Stimulated activated CD8-positive, alpha-beta memory T cell treated with anti-CD3 and anti-CD28 coated beads, Interleukin-4, amount 100 ng/mL, for 4 hours (primary cell): ENCODE measurements at places on chromosomes 1 and 21.

DNA sequence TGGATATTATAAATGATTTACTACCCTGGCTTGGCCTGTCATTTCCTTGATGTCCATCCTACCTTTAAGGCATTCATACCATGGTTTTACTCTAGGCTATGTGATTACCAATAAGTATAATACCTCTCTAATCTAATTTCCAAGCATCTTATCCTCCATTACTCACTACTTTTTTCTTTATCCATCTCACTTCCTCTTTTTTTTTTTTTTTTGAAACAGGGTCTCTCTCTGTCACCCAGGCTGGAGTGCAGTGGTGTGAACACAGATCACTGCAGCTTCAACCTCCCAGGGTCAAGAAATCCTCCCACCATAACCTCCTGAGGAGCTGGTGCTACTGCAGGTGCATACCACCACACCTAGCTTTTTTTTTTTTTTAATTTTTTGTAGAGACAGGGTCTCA, 39.9 kb downstream of the INKA2 start:
- DNase-seq, result no peak

- DNase-seq, result no peak
Measured at GRCh38 chr1:95098196-95098595, 19.0 kb upstream of the TLCD4 start.

DNA sequence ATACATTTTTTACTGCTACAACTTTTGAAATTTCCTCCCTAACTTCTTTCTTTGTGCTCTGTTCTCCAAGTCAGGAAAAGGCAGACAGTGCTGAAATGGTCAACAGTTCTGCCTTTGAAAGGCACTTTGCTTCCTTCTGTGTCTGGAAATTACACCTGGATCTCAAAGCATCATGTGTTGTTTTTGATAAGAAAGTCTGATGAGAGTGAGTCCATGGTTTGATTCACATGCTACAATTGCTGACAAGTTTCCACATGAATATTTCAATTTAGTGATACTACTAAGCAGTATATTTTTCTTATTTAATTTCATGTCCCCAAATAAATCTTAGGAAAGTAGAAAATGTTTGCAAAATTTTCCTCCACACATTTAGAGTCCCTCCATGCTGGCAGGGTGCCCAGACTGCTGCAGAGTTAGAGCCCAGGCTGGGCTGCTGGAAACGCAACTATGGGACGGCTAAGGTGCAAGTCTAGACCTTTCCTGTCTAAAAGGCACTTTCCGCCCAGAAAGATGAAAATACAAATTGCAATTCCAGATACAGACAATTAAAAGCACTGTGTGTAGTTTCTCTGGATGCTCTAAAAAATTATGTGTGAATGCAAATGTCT, 96.6 kb upstream of the RUNX1 start:
- DNase-seq, result no peak

- DNase-seq, result no peak
Measured at GRCh38 chr1:151006327-151007052, at the start of gene MINDY1. TSS of gene MINDY1 (minus strand) at chr1:151006902. CDS start at chr1:151002617, 4,285 bp downstream.

DNA sequence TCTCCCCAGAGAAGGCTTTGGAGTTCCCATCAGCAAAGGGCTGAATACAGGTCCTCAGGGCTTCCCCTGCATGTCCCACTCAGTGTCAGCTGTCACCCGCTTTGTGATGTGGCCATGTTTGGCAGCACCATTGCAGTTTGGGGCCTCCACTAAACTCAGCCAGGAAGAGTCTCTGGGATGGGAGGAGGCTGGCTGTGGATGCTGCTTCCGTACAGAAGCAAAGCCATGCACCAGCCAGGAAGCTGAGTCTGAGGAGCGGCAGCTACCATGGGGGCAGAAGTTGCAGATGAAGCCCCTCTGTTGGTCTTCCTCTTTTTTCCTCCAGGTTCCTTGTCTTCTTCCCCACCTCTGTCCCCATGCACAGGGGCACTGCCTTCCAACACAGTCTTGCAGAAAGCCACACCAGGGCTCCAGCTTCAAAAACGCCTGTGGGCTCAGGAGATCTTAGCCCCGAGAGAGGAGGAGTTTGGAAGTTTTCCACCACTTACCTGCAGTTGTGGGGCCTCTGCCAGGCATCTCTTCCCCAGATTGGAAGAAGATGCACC, 416.8 kb downstream of the NPHP4 start:
- DNase-seq, result no peak

GRCh38 chr1:87135329-87135712, 193.4 kb upstream of the LMO4 start:
- DNase-seq, result no peak

- no peak for DNase-seq
Measured at GRCh38 chr21:42833439-42833815, 45.9 kb downstream of the WDR4 start.

GRCh38 chr1:27527890-27528817, 38.2 kb upstream of the WASF2 start:
- DNase-seq, result no peak

- no peak for DNase-seq
Measured at GRCh38 chr1:93399781-93400180, 48.1 kb upstream of the FNBP1L start.

DNA sequence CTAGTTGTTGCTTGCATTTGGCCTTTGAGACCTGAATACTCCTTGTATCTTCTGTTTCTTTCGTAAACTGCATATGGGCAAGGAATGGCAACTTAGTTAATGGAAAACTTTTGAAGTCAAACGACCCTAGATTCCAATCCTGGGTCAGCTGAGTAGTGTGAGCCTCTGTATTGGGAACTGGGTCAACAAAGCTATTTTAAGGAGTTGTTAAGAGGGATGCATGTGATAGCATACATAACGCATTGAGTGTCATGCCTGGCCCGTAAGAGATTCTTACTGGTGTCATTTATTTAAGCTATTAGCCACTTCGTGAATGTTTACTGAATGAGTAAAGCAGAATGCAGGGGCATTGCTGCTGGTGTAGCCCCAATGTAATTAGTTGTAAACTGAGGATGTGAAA, 340.1 kb downstream of the PAPPA2 start:
- no peak for DNase-seq

GRCh38 chr1:232476538-232476950, 153.4 kb downstream of the SIPA1L2 start:
- DNase-seq, result no peak

DNA sequence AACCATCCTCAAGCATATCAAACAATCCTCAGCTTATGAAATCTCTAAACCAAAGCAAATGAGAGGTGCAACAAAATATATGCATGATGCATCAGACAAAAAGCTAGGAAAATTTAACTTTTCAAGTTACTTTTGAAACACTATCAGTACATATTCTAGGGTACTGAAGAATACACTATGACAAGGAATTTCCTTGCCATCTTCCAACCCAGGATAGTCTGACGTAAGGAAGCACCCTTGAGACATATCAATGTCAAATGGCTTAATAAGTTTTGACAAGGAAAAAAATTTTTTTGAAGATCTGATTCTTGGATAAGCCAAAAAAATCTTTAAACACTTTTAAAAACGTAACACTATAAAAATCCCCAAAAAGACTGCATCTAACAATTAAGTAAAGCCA, 64.9 kb downstream of the KIFAP3 start:
- DNase-seq, result no peak

- no peak for DNase-seq
Measured at GRCh38 chr1:101006553-101006952, 19.0 kb downstream of the DPH5 start.

GRCh38 chr1:218755128-218755527, 410.0 kb downstream of the TGFB2 start:
- DNase-seq, result no peak

DNA sequence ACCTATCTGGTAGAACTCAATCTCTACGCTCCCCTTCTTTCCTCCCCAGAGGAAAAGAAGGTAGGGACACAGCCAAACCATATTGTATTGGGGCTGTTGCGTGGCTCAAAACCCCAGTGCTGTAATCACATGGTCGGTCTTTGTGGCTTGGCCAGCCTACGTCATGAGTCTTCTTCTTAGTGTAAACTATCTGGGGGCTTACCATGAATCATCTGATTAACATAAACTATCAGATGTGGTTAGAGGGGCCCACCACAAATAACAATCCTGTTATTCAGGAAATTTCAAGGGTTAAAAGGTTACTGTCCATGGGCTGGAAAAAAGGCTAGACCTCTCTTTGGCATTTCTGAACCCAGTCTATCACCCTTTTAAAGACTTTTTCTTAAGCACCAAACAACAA, 49.5 kb upstream of the GPR52 start:
- DNase-seq, result no peak

- no peak for DNase-seq
Measured at GRCh38 chr1:228095161-228095560, 8.0 kb downstream of the C1orf35 start.

DNA sequence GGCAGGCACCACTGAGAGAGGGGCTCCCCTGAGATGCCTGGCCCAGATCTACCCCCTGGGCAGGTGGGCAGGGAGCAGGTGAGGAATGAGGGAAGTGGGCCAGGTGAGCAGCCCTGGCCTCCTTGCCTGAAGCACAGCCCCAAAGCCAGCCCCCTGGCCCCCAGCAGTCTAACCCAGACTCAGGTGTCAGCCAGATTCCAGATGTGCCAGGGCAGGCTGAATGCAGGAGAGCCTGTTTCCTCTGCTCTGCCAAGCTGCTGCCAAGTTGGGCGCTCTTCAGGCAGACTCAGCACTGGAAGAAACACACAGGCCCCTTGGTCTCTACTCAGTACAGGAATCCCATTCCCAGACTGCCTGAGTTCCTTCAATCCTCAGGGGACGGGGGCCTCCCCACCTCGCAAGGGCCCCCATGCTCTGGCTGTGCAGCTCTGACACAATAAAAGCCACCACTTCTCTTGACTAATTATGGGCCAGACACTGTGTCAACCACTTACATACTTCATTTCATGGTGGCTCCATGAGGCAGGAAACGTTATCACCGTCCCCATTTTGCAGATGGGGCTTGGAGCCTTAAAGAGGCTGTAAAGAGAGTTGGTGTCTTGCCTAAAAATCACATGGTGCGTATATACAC, 20.4 kb downstream of the ARHGEF19 start:
- DNase-seq, result no peak

DNA sequence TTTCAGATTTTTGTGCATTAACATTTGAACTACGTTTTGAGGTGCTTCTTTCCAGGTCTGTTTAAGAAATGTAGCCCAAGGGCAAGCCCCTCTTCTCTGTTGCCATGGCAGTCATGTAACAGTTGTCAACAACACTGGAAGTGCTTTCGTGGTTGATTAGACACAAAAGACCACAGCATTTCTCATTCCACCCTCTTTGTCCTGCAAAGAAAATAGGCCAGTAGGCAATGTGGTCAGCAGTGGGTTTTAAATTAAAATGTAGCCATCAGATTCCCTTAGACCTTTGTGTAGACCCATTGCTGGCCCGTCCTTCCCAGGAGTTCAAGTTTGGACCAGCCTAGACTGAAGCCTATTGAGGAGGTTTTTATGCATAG, 35.4 kb downstream of the VANGL1 start:
- no peak for DNase-seq

- DNase-seq, result no peak
Measured at GRCh38 chr1:214935258-214935657, 147.3 kb upstream of the KCNK2 start.

GRCh38 chr21:46095083-46095719, 2.7 kb upstream of the COL6A2 start:
- no peak for DNase-seq

DNA sequence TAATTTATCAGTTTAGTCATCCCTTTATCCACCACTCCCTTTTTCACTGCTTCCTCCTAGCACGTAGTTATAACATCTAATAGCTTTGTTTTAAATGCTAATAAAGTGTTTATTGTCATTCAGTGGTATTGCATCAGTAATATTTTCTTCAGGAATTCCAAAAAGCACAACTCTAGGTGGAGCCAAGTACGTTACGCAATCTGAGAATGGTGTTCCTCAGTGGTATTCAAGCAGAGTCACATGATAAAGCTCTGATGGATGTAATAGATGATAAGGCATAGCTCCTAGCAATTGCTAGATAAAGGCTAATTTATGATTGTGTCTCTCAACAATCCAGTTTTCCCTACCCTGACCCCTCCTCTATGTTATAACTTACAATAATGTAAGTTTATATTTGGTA, 494.6 kb upstream of the ADGRL4 start:
- no peak for DNase-seq

DNA sequence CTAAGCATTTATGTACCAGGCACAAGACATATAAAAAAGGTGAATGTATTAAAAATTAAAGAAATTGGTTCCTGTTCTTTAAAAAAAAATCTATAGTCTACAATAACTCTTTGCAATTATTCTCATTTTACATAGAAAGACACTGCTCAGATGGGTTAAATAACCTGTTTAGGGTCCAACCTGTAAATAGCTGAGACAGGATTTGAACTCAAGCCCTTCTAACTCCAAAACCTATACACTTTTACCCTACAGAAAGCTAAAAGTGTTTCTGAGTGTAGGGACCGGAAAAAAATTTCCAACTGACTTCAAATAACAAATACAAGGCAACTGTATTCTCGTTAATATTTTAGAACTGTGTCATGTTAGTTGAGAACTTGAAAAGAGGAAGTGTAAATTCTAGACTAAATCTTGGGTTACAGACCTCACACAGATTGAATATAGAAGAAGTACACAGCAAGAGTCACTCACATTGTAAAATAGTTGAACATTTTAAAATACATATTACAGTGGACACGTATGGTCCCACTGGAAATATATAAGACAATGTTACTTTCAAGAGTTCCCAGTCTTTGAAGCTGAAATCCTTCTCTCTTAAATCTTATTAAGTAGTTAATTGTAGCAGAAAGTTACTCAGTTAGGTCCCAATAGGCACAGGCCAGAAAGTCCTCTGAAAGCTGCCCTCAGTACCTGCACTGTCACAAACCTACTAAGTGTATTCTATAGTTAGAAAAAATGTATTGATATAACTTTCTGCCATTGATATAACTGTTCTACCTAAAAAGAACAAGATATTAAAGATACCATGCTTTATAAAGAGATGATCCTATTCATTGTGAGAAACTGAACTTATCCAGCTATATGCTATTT, 7.3 kb downstream of the EDEM3 start:
- DNase-seq, result no peak
